ENCODE measurements at places on chromosomes 1 and 21.

- no peak for DNase-seq
These were observed 53.9 kb upstream of the LBR start for GRCh38 chr1:225481738-225482137.

DNA sequence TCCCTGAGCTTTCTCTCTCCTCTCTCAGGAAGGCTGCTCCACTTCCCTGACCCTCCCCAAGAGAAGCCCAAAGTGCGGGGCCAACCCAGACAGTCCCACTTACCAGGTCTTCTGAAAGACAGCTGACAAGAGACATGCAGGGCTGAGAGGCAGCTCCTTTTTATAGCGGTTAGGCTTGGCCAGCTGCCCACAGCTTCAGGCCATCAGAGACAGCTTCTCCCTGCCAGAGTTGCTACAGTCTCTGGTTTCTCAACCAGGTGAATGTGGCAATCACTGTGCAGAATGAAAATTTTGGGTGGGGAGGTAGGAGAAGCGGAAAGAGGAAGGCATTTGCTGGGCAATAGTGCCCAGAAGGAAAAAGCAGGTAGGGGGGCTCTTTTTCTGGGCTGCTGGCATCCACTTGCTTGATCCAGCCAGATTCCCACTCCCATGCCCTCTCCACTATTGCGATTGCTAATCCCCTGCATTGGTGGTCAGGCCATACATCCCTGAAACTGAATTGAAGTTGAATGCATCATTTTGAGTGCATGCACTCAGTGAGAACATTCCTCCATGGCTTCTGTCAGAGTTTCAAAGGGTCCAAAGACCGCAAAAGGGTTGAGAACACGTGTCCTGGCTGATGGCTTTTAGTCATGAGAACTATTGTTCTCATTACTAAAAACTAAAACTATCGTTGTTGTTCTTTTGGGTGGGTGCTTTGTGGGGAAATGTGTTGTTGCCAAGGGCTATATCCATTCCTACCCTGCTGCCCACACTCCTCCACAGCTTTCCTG is at the start of gene S100A8:
Gene S100A8, minus strand, starts transcription at position 136 of the 773 bp plus-strand sequence. CDS start 538 bp downstream, outside the sequence.
- no peak for DNase-seq

- DNase-seq, result no peak
These were observed 24.2 kb upstream of the NPL start for GRCh38 chr1:182765391-182765790.

DNA sequence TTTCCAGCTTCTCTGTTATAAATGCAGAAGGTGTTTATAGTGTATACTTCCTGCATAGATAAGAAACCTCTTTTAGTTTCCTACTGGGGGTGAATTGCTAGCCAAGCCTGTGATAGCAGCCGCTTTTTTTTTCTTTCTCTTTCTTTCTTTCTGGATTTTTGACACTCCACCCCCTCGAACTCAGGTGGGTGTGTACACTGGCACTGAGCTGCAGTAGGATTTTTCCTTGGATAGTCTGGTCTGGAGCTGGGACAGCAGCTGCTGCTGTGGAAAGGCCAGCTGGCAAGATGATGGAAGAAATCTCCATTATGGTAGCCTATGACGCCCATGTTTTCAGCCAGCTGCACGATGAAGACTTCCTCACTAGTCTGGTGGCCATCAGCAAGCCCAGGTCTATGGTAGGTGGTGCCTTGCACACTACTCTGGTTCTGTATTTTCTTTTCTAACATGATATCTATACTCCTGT is 122.5 kb upstream of the CACYBP start:
- DNase-seq, result no peak

- DNase-seq, result no peak
These were observed 161.2 kb upstream of the C1orf87 start for GRCh38 chr1:60234776-60235175.

DNA sequence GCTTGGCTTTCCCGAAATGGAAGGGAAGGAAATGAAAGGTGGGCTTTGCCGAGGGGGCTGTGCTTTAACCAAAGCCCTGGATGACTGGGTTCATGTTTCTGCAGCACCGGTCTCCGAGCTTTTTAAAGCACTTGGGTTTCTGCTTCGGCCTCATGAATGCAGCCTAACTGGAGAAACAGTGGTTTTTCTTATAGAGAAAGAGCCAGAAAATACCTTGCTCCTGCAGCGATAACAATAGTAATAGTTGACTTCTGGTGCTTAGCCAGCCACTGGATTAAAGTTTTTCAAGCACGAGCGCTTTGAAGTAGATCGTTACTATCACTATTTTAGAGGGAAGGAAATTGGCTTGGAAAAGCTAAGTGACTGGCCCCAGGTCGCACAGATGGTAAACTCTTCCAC is 500 bp upstream of the DOCK7 start:
- no peak for DNase-seq

- DNase-seq, result no peak
These were observed 242.6 kb upstream of the CXADR start for GRCh38 chr21:17270229-17270628.

DNA sequence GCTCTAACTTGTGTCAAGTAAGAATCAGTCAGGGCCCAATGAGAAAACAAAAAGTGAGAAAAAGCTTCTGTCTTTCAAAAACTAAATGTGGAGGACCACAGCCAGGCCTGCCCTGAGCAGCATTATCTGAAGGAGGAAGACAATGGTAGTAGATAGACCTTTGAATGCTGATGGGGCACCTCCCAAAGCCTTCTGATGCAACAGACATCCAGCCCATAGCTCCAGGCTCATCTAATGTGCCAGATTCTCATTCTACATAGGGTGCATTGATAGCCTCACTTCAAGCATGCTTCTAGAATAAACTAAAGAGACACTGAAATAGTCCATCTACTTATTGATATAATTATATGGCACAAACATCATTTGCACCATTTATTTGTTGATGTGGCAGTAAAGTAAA is 351.6 kb downstream of the HHIPL2 start:
- no peak for DNase-seq

DNA sequence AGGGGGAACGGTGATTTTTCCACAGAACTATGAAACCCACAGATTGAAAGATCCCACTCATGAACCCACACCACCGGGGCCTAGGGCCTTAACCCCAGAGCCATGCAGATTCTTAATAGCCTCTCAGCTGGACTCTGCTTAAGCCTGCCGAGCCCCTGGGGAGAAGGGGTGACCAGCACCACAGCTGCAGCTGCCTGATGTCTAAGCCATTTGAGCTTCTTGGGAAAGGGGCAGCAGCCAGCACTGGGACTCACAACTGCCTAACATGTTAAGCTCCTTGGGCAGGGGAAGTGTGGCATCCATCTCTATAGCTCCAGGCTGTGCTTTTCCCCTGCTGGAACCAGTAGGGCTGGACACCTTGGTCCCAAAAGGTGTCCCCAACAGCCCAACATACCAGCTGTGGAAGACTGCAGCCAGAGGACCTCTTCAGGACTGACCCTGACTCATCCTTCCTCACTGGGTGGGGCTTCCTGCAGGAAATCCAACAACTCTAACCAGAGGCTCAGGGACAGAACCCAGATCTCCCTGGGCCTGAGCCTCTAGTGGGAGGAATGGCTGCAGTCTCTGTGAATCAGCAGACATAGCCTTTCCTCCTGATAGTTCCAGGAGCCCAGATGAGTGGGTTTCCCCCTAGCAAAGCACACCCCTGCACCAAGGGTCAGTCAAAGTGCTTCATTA is 34.6 kb upstream of the FMO3 start:
- no peak for DNase-seq

GRCh38 chr1:237124856-237125462 is 83.0 kb downstream of the RYR2 start:
- DNase-seq, result no peak

DNA sequence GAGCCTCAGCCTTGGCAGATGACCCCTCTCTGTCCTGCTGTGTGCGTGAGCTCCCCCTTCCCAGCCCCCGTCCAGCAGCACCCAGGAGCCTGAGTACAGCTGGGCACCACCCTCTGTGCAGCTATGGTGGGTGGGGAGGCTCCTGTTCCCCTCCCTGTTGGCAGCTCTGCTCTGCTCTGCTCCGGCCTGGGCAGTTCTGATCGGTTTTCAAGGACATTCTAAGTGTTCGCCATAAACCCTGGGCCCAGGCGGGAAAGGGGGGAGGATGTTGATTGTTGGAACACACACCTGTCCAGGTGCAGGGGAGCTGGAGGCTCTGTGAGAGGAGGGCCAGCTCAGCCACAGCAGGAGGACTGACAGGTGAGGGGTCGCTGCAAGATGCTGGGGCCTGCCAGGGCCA is at the start of gene CLCNKB:
Gene CLCNKB, plus strand, starts transcription at position 262 of the 400 bp plus-strand sequence. CDS start 711 bp downstream, outside the sequence.
- no peak for DNase-seq

DNA sequence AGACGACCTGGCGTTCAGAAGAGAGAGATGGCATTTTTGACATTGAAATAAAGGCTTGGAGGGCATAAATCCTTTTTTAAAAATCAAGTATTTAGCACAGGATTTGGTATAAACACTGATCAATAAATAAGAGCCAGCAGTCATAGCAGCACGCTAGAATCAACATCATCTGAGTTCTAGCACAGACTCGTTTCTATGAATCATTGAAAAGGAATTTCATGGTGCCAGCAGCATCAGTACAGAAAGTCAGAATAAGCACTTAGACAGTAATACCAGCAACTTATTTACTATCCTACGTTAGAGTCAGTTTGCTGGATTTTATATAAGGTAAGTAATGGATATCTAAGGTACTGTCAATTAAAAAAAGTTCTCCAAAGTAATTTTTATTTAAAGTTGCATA is 119.3 kb downstream of the HLCS start:
- no peak for DNase-seq

DNA sequence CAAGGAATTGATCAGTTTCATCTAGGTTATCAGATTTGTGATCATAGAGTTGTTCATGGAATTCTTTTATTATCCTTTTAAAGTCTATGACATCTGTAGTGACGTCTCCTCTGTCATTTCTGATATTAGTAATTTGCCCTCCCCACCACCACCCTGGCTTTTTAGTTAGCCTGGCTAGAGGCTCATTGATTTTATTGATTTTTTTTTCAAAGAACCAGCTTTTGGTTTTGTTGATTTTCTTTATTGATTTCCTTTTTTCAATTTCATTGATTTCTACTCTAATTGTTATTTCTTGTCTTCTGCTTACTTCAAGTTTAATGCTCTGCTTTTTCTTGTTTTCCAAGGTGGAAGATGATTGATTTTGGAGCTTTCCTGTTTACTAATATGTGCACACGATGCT is 23.3 kb upstream of the TBX19 start:
- no peak for DNase-seq

DNA sequence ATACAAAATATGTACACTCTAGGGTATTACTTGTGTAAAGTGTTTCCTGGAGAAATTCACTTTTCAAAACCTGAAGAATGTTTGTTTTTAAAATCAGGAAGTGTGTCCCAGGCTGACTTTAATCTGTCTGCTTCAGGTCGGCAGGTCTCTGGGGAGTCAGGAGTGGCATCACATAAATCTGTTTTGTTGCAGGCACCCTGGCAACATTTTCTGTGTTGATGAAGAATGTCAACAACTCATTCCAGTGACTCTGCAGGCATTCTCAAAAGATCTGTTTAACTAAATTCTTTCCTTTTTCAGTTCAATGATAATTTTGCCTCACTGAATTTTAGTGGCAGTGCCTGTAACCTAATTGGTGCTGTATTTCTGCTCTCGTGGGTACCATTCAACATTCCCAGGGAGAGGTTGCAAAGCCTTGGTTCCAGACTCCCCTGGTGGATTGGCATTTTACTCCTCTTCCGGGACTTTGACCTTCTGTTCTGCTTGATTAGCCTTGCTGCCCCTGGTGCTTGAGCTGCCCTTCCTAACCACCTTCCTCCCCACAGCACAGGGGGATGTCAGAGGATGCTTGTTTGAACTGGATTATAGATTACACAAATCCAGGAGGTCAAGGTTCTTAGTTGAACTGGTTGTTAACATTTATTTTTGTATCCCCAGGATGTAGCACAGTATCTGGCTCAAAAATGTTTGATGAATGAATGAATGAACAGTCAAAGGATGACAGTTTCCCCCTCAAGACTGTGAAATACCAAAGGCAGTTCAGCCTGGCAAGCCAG is 55.4 kb upstream of the LPGAT1 start:
- DNase-seq, result no peak

DNA sequence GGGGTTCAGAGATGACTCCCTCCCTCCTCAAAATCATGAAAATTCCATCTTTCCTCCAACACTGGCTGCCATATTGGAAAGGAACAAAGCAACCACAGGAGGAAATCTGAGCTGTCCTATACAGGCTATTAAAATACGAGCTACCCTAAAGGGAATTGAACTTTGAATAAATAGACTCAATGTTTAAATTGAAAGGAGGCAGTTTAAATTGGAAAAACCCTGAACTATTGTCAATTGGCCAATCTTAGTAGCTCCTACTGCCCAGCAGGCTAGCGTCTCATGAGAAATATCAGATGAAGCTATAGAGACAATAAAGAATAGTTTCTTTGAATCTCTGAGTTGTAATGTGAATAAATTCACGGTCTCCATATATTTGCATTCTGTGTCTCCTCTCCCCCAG is 85.4 kb upstream of the KCNE2 start:
- DNase-seq, result no peak

DNA sequence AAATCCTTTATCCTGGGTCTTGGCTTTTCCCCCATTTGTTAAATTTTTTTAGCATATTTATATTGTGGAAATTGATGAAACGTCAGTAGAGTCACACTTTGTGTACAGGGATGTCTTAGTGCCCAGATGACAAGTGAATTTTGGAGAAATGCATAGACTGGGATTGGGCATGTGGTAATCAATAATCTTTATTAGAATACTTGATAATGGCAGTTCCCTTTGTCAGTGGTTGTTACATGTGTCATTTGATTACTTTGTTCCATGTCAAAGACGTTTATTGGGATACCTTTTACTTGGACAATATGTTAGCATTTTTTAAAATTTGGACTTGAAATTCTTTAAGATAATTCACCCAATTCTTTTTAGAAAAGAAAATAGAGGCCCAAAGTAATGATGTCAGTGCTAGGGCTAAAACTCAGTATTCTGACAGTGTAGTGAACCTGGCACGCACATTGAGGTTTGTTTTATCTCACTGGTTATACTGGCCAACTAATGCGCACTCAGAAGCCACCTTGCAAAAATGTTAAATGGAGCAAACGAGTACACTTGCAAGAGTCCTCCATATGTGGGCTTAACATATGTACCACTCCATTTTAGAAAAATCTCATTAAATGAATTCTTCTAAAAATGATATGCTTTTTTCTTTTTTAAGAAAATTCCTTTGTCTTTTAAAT is 9.2 kb downstream of the PRPF38B start:
- DNase-seq, result no peak

DNA sequence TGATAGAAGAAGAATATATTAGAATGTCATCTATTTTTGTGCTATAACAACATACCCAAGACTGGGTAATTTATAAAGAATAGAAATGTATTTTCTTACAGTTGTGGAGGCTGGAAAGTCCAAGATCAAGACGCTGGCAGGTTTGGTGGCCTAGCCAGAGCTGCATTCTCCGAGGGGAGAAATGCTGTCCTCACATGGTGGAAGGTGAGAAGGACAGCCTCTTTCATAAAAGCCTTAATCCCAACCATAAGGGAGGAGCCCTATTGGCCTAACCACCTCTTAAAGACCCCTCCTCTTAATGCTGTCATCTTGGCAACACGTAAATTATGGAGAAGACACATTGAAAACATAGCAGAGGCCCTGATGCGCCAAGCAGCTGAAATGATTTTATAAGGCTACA is 60.1 kb upstream of the KAZN start:
- DNase-seq, result no peak
